AML-193 (cell line): ENCODE measurements at places on chromosomes 5 and 9.
A peak's percentile ranks its signal among the peaks of the same experiment; 100 is the strongest.

GRCh38 chr5:40384782-40385390, 294.8 kb upstream of the PTGER4 start:
- DNase-seq = peak; percentile 93

- DNase-seq = no peak
These were observed 157.1 kb downstream of the PARP8 start for GRCh38 chr5:50823568-50823967.

- DNase-seq = peak; percentile 29
These were observed 146.6 kb downstream of the GAPVD1 start for GRCh38 chr9:125407974-125408900.

- peak; percentile 9 for DNase-seq
These were observed 5.6 kb downstream of the ADAMTSL2 start for GRCh38 chr9:133539991-133540697.

DNA sequence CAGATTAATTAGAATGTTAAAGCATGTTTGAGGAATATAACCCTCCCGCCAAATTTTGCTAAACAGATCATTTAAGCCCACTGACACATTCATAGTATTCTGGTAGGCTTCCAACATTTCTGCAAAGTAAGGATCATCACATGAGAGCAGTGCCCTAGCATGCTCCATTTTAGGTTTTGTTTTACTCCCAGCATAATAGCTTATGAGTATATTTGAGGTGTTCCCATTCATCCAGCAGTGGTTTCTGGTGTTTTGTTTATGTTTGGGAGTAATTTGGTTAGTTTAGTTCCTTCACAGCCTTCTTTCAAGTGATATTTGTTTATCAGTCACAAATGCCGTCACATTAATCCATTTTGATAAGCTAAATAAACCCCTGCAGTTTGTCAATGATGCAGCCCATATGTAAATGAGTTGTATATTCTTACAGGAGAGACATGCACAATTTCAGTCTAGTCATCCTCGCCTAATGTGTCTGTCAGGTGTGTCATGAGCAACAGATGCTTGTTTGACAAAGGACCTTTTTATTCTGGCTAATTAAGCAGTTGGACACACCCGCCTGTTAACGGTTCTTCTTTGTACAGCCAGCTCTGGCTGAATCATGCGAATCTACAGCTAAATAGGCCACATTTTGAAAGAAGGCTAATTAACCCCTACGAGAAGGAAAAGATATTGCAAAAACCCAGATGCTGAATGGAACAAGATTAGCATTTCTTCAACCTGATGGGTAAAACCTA, 124.4 kb downstream of the RFX3 start:
- DNase-seq = no peak

DNA sequence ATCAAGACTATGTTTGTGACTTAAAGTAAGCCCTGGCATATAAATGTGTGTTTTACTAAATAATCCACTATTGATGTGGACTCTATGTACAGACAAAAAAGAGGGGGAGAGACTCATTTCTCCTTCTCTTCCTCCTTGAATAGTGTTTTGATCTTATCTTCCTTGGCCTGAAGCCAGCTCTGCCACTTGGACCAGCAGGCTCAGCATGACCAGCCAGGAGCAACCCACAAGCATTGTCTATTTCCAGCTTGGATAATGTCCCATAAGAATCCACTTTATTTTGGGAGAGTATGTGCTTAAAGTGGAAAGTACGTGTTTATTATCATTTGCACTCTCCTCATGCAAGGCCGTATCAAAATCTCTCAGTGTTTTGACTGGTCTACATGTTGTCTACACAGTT, 23.8 kb upstream of the SLC46A2 start:
- no peak for DNase-seq

- DNase-seq = peak; percentile 44
These were observed 539 bp downstream of the ARRDC3 start for GRCh38 chr5:91382530-91383026.

DNA sequence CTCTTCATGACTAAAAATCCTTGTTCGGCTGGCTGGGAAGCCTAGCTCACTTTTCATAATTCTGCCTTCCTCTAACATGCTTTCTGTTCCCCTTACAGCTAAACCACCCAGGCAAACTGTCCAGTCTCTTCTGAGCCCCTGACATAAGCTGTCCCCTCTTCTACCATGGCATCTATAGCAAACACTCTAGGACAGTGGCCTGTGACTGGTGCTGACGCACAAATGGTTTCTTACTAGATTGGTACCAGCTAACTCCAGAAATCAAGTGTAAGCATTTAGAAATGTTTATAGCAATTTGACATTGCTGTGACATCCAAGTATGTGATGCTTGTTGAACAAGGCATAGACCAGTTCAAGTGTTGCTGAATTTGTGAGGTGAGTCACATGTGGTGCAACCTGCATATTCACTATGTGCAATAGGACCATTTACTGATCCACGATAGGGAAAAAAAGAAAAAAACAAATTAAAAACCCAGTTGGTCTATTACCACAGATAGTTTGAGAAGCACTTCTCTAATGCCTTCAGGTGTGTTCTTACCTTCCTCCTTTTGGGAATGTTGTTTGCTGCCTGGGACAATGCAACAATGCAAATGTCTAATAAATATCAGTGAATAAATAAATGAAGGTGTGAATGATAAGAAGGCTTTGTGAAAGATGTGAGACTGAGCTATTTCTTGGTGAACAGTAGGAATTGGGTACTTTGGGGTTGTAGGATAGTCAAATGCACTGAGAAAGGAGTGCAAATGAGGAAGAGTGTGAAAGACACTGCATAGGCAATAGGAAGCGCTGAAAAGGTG, 22.4 kb downstream of the ELOVL7 start:
- no peak for DNase-seq

DNA sequence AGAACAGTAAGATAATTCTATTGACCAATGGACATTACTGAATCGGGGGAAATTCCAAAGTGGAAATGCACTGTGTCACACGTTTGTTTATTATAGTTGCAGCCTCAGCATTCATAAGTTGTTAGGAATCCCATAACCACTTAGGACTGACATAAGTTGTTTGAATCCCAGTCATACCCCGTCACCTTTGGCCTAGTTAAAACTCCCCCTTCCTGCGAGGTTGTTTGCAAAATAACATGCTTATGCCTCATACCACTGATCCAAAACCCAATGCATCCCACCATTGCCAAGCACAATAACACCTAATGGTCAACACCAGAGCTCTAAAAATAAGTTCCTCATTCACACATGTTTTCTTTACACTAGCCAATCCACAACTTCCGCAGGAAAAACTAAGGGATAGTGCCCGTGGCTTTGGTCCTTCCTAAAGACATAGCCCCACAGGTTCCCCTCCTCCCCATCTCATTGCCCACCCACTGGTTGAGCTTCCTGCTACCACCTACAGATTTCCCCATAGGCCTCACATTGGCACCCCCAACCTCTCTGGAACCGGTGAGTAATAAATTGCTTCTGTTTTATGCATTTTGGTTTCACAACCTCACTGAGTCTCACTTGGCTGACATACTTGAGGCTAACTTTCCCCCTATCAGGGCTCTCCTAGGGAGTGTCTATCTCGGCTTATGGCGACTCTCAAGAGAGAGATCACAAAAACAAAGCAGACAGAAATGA, 42.3 kb upstream of the MUSK start:
- no peak for DNase-seq

- no peak for DNase-seq
These were observed 137.3 kb upstream of the ANKH start for GRCh38 chr5:15008921-15009320.

- DNase-seq = peak; percentile 45
These were observed 112.9 kb upstream of the LMX1B start for GRCh38 chr9:126500600-126501382.

DNA sequence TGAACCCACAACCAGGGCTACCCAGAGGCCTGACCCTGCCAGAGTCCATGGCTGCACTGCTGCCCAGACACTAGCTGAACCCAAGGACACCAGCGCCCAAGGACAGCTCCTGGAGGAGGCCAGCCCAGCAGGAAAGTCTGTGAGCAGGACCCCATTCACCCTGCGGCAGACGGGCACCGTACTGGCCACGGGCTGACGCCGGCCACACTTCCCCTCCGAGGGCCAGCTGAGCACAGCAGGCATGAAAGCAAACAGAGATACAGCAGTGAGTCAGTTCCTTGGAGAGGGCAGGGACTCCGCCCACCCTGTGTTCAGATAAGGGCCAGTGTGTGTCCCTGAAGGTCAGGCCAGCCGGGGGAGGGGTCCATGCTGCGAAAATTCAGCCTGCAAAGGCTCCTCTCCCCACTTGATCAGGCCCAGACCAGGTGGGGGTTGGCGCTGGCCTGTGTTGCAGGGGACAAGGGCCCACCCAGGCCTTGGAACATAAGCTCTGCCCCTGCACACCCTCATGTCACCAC, 3.2 kb downstream of the RNF208 start:
- DNase-seq = no peak

DNA sequence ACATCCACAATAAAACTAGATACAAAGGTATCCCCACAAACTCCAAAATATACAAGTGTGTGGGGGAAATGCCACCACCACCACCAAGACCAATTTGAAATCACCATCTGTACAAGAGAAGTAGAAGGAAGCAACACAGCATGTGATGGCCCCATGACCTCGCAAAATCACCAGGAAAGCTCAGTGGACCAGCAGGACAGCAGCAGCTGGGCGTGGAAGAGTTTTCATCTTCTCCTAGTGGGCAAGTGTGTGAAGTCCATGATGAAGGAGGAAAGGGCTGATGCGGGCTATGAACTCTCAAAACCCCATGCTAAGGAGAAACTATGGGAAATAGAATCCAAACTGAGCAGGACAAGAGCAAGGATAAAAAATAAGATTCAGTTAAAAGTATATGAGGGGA, 58.1 kb downstream of the GOLPH3 start:
- DNase-seq = no peak
